ENCODE measurements at places on chromosomes 16 and 17.

- no peak for DNase-seq
Observed at GRCh38 chr17:327971-328370, 24.6 kb downstream of the RPH3AL start.

GRCh38 chr16:80656711-80657150 is 115.9 kb downstream of the DYNLRB2 start:
- no peak for DNase-seq

DNA sequence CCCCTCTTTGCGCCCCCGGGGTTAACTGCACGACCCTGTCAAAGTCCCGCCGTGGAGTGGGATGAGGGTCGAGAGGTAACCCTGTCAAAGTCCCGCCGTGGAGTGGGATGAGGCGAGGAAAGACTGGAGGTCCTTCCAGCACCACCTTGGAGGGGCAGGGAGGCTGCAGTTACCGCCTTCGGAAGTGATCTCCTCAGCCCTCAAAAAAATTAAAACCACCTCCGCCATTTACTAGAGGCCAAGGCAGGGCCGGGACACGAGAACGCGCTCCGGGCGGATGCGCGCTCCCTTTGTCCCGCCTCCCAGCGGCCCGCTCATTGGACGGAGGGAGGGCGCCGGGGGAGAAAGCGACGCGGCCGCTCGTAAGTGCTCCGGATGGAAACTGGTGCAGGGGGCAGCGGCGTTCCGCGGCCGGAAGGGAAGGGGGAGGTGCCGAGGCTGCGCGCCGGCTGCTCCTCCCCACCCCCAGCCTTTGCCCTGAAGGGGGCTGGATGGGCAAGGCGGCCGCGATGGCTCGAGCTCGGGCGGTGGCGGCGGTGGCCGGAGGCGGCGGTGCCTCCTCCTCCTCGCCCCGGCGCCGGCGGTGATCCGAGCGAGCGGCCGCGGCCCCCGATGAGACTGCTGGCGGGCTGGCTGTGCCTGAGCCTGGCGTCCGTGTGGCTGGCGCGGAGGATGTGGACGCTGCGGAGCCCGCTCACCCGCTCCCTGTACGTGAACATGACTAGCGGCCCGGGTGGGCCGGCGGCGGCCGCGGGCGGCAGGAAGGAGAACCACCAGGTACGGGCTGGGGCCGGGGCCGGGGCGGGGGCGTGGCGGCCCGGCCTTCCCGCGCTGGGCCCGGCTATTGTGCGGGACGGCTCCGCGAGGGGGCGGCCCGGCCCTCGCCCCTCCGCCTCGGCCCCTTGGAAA is at the start of gene METTL9:
Gene METTL9 (plus strand): TSS at position 456 of the 909 bp plus-strand sequence. CDS start 157 bp downstream, at position 613.
- DNase-seq: peak; percentile 96

DNA sequence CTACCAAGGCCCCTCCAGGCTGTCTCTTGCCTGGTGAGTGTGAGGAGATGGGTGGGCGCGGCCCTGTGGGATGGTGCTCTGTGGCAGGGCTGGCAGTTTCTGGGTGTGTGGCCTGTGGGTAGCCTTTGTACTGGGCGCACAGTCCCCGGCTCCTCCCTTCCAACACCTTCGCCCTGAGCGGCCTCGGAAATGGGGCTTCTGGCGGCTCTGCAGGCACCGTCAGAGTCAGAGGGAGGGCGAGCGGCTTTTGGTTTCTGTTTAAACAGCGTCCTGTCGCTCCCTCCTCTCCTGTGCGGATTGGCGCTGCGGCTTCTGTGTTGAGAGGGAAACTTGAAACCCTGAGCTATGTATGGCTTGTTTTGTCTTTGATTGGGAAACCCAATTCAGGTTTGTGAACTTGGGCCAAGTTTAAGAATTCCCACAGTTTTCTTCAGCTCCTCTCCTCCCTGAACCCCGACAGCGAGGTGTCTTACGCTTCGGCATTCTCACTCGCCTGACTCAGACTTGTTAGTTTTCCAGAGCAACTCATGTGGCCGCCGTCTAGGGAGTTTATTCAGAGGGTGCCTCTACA is 8.3 kb upstream of the ZNF750 start:
- DNase-seq: no peak

DNA sequence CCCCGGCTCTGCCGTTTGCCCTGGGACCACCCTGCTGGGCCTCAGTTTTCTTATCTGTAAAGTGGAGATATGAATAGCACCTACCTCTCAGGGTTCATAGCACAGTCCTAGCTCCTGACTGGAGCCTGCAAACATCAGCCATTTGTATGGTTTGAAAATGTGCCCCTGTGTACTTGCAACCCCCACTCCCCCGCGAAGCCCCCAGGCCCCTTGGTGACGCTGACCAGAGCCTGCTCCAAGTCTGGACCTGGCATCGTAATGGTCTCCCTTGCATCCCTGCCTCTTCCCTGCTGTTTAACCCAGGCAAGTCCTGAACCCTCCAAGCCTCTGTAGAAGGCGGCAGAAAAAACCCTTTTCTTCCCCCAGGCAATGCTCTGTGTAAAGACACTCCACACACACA is 128.0 kb downstream of the IRF8 start:
- no peak for DNase-seq

DNA sequence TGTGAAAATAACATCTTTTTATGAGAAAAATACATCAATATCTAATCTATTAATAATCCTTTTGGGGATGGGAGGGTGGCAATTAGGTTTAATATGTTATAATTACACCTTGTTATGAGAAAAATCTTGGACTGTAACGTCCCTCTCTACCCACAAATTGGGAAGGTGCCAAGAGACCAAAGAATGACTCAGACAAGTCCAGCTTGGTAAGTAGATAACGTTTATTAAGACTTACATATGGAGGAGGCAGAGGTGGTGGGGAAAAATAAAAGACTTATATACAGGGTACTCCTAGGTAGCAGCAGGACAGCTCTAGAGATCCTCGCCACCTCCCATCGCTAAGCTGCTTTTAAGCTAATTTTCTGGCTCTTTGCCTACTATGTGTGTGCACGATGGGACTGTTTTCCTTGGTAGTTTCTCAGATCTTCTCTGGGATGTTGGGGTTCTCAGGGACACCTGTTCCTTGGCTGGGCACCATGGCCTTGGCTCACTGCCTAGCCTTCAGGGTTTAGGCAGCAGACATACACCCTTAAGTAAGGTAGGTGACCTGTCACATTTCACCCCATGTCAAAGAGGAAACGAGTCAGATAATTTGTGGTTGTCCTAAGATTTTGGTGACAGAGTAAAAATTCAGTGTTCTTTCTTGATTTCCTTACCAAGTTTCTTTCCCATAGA is 31.5 kb downstream of the RBL2 start:
- DNase-seq: no peak

DNA sequence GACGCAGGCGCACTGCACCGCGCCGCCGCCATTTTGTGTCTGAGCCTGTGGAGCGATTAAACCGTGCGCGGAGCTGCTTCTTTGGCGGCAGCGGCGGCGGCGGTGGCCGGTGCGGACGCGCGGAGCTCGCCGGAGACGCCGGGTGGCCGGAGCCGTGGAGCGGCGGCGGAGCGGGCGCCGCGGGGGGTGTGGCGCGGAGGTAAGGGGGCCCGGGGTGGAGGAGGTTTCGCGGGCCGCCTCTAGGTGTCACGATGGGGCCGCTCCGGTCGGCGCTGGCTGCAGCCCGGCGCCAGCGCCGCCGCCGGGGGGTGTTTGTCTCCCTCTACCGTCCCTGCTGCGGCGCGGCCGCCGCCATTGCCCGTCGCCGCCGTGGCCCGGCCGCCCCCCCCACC is at the start of gene CTCF:
Gene CTCF (plus strand): TSS at position 1 of the 392 bp plus-strand sequence. CDS start 48,307 bp downstream, outside the sequence.
- DNase-seq: peak; percentile 88

- peak; percentile 69 for DNase-seq
Observed at GRCh38 chr17:60139438-60140285, 10.1 kb upstream of the CA4 start.

GRCh38 chr16:10877472-10877946 is 507 bp downstream of the CIITA start:
- DNase-seq: no peak

- no peak for DNase-seq
Observed at GRCh38 chr16:9849697-9850245, 332.5 kb downstream of the GRIN2A start.

DNA sequence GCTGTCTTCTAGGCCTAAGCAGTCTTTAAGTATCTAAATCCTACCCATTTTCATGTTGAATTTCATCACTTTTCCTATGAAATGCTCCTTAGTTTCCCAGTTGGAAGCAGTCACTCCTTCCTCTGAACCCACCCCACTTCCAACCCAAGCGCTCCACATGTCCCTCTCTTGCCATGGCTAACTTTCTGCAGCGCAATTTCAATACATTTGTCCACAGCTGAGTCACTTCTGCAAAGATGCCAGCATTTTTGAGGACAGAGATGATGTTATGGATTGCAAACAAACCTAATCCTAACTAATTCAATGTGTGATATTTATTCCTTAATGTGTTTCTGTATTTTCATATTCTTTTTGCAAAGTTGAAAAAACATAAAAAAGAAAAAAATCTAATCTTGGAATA is 71.7 kb downstream of the HLF start:
- no peak for DNase-seq

DNA sequence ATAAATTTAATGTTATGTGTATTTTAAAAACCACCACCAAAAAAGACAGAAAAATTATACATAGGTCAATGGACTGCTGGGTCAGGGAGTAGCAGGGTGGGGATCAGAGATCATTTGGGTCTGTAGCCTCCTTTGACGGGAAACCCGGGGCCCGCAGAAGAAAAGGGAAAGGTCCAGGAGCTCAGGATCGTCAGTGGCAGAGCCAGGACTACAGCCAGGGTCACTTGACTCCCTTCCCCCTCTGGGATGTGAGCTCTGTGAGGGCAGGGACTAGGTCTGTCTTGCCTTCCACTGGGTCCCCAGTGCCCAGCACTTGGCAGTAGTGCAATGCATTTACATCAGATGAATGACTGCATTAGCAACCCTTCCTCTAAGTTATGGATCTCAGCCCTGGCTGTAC is 62.1 kb downstream of the TOM1L2 start:
- no peak for DNase-seq

GRCh38 chr16:24087891-24088410 is 168.2 kb upstream of the CACNG3 start:
- no peak for DNase-seq

DNA sequence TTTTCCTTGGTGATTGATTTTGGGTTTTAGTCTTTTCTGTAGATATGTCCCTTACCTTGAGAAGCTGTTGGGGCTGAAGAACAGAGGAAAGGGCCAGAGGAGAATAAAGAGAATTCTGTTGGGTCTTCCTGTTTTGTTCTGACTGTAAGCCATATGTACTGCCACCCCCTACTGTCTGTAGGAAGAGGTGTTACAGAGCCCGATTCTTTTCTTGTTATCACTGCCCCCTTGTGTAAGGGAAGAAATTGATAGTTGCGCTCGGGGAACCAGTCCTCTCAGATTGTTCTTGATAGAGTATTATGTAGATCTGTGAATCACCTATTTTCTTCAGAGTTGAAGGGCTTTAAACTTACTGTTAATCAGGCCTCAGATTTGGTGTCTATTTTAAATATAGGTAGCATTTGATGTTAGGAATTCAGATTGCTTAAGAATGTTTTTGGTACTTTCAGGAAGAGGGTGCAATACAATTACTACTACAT is 2.4 kb downstream of the TANC2 start:
- DNase-seq: no peak

DNA sequence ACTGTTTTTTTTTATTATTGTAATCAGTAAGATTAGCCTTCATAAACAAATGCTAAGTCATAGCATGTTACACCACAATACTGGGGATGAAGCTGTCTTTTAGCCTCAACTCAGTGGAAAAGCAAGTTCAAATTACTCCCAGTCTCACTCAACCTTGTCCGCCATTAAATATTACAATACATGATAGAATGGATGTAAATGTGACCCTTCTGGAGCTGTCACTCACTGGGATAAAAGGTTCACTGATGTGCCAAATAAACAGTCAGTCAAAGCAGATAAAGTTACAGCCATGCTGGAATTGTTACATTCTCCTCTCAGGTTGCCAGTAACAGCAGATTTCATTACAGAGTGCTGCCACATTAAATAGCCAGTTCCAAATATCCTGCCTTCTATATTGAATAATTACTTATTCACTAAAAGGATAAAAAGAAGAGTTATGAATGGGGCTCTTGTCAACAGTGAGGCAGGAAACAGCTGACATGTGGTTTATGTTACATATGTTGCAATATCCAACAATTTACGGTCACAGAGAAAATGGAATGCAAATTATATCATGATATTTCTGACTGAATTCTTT is 53.4 kb downstream of the BRIP1 start:
- DNase-seq: no peak

DNA sequence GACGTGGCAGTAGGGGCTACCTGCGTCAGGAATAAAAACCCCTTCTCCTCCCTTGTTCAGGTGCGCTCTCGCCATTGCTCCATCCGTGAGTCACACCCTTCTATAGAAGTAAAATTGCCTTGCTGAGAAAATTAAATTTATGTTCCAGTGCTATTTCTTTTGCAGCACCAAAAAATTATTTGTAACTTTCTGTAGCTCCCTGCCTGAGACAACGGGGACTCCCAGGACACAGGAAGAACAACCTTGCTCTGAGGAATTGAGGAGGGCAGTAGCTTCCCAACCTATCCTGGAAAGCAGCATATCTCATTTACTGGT is 85.4 kb downstream of the EMP2 start:
- DNase-seq: no peak

DNA sequence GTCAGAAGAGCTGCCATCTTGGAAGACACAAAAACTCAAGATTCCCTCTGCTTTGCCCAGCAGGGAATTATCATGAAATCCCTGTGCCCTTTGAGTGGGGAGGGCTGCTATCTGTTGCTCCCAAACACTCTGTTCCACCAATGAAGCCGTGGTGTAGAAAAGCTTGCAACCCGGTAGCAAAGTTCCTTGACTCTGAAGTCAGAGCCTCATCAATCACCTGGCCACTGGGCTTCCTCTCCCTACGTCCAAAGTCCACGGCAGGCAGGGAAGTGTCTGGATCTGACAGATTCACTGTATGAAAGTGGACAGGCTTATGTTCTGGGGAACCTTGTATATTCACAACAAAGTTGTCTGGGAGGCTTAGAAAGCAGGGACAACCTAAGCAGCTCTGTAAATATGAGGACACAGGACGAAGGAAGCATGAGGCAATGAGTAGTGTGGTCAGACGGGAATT is 343.3 kb downstream of the SLC39A11 start:
- DNase-seq: peak; percentile 59

DNA sequence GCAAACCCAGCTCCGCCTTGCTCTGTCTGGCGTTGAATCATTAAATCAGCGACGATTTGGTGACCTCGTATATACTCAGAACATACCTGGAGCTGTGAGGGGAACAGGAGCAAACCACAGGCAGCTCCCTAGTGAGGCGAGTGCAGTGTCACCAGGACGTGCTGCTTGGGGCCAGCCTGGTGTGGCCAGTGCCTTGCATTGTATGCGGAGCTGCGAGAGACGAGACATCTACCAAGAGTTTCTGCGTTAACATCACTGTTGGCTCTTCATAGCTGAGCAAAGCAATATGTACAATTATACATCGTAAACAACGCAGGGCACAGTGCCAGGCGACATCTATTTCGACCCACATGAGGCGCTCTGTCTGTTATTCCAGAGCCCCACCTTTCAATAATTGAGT is 27.9 kb downstream of the MINK1 start:
- DNase-seq: no peak

DNA sequence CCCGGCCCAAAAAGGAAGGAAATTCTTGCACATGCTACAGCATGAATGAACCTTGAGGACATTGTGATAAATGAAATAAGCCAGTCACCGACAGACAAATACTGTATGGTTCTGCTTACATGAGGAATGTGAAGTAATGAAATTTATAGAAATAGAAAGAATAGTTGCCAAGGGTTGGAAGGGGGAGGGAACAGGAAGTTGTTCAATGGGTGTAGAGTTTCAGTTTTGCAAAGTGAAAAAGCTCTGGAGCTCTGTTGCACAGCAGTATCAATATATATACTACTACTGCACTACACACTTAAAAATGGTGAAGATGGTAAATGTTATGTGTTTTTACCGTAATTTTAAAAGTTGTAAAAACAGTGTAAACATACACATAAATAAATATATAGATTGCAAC is 43.7 kb downstream of the PKD1L3 start:
- DNase-seq: no peak
